ENCODE measurements at places on chromosomes 16 and 17.
A peak's percentile ranks its signal among the peaks of the same experiment; 100 is the strongest.

DNA sequence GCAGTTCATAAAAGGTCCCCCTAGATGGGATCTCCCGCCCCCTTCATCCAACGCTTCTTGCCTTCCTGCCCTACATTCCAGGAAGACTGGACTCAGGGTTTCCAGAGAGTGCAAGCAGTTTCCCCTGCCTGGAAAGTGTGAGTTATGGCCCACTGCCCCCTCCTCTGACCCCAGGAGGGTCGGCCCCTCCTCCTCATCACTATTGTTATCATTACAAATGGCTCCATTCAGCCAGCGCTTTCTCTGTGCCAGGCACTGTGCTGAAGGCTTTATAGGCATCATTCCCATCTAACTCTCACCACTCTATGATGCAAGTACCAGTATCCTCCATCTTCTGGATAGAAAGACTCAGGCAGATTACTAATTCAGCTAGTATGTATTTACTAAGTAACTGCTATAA lies 90.7 kb downstream of the USP31 start:
- DNase-seq: no peak

- no peak for DNase-seq
These were observed 841 bp downstream of the ALOXE3 start for GRCh38 chr17:8117367-8117979.

- DNase-seq: no peak
These were observed 5.5 kb downstream of the CBFA2T3 start for GRCh38 chr16:88971371-88972097.

- no peak for DNase-seq
These were observed 77.0 kb upstream of the CA10 start for GRCh38 chr17:52235516-52235915.

DNA sequence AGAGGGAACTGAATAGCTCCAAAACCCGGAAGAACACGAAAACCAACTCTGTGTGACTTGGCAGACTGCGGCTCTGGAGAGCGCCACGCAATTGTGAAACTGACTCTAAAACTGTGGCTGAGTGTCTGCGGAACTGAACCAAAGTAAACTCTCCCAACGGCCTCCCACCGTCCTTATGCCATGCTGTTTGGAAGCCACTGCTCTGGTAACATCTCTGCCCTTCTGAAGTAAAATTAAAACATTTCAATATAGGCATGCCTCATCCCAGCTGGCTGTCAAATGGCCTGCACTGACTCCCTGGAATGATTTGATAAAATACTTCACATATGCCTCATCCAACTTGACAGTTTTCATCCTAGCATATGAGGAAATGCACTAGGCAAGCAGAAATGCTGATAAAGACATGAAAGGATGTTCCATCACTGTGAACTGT lies 70.2 kb downstream of the PARN start:
- DNase-seq: no peak

GRCh38 chr16:19708296-19709205 lies 9.5 kb downstream of the KNOP1 start:
- no peak for DNase-seq

DNA sequence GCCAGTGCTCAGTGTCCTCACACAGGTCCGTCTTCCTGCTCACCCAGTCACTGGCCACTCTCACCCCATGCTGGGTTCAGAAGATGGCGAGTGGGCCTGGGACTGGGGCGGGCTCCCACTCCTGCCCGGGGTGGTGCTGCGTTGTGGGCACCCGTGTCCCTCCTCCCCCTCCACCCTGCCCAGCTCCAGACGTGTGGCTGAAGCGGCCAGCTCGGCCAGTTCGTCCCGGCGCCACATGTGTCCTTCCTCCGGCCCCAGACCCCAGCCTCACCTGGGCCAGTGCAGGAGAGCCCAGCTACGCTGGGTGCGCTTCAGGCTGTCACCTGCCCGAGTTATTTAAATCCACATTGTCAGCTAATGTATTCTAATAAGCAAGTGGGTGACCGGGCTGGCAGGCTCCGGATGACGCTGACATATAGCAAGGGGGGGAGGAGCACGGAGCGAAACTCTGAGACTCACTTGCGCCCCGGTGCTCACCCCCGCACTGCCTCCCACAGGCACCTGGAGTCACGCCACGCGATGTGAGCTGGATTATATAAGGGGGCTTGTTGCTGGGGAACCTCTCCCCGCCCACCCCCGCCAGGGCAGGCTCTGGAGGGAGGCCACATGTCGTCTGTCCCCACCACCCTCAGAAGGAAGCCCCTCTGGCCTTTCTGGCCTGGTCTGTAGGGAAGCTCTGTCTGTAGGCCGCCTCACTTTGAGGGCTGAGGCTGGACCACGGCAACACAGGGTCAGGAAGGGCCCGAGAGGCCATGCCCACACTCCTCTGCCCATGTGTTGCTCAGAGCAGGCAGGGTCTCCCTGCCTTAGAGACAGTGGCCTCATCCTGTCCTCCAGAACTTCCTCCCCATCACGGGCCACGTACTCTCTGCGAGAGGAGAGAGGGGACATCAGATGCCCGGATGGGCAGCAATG lies 7.1 kb upstream of the BAIAP2 start:
- DNase-seq: no peak

- DNase-seq: no peak
These were observed 28.7 kb upstream of the TNRC6A start for GRCh38 chr16:24700549-24701392.

DNA sequence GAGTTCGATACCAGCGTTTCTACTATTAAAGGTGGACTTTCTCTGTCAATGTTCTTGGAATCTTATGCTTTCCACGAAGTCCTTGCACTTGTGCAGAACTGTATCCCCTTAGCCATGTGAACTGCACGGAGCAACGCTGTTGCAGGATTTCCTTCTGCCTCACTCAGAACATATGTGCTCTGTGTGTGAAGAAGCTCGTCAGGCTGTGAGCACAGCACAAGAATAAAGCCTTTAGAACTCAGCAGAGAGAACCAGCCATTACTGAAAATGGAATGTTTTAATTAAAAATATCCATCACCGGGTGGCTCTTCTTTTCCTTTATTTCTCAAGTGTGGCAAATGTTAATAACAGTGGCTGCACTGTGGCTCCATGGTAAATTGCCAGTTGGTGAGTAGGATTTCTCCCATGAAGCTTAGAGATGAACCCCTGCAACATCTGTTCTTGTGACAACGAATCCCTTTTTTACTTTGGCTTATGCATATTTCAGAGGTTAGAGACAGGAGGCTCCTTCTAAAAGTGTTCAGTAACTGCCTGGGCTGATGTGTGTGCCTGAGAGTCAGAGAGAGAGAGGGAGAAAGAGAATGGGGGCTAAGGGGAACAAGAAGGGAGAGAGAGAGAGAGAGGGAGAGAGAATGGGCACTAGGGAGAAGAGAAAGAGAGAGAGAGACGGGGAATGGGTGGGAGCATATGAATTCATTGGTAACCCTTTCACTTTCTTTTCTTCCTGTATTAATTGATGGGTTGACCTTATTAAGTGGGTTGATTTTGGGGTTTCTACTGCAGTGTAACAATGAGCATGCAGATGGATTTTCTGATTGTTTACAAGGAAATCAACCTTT lies 50.0 kb downstream of the RPTOR start:
- no peak for DNase-seq

DNA sequence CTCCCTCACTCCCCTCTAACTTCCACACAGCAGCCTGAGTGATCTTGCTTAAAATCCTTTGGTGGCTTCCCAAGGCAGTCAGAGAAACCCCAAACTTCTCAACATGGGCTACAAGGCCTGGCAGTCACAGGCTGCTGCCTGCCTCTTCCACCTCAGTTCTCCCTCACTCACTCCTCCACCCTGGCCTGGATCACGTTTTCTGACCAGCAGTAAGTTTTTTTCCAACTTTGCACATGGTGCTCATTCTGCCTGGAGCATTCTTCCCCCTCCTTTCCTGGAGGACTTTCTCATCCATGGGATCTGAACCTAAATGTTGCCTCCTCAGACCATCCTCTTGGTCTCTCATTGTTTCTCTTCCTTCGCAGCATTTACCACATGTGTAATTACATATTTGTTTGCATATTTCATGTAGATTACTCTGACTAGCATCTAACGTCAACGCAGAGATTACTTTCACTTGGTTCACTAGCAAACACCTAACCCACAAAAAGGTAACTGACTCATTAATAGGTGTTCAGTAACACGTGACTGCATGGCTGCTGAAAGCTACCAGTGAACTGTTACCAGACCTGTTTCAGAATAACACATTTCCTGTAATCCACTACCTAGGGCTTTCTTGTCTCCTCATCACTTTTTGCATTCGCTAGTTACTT lies 17.1 kb downstream of the GNA13 start:
- no peak for DNase-seq

DNA sequence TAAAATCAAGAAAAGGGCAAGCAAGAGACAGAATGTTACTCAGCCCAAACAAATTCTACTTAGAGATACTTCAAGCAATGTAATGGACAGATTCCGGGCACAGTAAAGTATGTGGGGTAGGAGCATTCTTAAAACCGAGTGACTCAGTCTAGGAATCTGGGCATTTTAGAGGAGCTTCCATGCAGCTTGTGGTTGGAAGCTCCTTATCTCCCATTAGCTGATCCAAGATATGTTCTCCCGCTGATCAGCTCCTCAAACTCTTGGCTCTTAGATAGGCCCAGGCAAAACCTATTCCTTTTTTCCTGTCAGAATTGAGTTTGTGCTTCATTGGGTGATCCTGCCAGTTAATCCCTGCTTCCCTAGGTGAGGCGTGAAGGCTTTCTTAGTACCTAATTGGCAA lies 303.3 kb downstream of the CEP112 start:
- no peak for DNase-seq

DNA sequence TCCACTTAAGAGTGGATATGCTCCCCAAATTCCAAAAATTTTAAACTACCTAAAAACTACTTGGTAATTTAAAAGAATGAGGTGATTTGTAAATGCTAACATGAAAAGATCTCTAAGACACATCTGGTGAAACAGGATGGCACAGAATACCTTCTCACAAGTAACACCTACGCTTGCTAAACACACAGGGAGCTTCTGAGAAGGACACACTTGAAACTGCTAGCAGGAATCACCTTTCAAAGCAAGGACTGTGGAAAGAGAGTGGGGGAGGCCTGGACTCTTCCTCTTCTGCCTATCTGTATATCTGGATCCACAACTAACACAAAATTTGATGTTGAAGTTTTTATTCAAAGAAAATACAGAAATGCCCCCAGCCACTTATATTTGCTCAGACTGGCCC lies 52.4 kb downstream of the CYTH1 start:
- no peak for DNase-seq

GRCh38 chr17:27495460-27495859 lies 39.2 kb downstream of the KSR1 start:
- DNase-seq: no peak

DNA sequence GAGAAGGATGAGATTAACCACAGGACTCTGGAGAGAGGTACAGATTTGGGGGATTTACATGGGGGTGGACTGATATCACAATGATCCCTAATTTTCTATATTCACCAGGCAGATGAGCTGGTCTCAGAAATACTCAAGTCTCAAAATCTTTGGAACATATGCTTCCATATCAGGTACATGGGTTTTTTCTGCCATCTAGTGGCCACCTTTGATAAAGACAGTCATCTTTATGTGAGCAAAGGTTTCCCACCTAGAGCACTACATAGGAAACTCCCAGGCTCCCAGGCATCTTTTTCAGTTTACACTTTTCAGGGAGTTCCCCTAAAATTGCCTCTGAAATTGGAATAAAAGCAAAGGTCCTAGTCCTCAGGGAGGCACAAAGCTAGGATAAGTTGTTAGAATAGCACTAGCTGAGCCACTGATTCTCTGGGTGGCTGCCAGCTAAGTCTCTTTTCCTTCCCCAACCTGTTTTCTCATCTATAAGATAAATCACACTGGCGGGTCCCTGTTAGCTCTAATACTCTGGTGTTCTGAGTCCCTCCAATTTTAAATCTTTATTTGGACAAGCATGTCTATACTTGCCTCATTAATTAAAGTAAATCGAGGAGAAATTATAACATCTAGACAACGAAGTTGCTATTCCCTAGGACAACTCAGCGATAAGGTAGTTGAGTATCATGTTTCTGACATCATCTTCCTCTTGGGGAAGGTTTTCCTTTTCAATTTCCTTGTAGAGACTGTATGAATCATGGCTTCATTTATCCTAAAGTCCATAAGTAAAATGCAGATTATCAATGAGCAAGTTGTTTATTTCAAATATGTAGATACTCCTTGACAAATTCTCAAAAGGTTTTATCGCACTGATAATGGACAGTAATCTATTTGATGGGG lies 19.0 kb upstream of the MON1B start:
- DNase-seq: peak; percentile 81
